H1 (cell line): ENCODE measurements at places on chromosomes 13 and 19.

DNA sequence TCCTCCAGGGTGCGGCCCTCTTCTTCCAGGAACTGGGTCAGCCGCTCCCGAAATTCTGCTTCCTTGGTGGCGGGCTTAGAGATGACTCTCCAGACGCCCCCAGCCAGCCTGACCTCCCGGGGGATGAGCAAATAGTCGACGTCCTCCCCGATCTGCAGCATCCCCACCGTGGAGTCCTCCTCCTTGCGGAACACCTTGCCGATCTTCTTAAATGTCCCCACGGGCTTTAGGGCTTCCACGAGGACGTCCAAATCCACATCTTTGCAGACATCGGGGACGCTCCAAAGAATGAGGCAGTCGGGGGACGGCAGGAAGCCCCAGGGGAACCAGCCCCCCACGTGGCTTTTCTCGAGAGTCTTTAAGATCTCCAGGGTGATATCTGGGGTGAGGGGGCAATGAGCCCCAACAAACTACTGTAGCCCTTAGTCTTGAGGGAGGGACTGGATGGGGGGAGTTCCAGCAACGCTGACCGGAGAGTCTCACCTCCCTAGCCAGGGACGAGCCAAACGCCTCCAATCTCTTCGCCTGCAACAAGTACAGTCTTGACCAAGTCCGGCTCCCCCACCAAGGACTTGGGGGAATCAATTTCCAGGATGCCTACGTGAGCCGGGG is 608 bp downstream of the CCDC8 start:
- DNase-seq = no peak

DNA sequence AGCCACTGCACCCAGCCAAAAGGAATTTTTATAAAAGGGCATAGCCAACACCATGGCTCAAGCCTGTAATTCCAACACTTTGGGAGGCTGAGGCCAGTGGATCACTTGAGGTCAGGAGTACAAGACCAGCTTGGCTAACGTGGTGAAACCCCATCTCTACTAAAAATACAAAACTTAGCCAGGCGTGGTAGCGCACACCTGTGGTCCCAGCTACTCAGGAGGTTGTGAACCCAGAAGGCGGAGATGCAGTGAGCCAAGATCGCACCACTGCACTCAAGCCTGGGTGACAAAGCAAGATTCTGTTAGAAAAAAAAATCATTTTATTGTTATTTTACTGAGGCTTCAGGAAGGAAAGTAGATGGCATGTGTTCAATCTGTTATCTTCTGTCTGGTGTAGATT is 31.3 kb upstream of the FOXO1 start:
- no peak for DNase-seq

DNA sequence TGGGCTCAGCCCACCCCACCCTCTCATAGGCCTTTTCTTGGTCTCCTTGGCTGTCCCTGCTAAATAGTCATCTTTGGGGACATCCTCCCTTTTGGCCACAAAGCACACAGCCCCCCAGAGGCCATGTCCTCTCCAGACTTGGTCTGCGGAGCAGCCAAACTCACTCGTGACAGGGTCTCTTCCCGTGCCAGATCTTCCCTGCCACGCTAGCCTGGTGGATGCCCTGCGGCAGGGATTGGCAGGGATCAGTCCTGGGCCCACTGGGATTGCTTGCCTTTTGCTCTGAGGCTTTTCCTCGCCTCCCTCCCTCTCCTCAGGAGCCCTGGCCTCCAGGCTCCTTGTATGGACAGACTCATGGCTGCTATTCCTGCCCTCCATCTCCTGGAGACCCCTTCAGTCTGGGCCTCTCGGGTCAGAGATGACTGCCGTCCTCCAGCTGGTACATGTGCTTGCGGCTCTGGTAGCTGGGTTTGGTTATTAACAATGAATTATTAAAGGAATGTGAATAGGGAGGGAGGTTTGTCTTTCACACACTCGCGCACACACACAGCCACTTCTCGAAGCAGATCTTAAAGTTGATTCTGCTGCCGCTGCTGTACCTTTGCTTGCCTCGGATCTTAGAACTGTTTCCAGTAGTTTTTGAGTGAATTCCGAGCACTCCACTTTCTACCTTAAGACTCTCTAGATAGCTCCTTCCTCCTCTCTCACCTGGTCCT is 45.1 kb downstream of the NFIX start:
- DNase-seq = no peak

DNA sequence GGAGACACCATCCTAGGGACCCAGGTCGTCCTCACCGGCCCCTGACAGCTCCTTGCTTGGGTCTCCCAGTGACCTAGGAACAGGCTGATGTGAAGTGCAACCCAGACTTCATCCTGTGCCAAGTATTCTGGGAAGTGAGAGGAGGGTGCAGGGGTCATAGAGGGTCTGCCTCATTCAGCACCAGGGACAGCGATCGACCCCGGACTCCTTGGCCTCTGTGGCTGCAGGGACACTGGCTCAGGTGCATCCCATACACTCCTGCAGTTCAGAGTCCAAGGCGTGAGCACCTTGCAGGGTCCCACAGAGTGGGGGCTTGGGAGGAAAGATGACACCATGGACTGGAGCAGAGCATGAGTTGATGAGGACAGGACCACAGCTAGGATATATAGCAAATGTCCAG is 10.0 kb upstream of the OR10H2 start:
- no peak for DNase-seq

DNA sequence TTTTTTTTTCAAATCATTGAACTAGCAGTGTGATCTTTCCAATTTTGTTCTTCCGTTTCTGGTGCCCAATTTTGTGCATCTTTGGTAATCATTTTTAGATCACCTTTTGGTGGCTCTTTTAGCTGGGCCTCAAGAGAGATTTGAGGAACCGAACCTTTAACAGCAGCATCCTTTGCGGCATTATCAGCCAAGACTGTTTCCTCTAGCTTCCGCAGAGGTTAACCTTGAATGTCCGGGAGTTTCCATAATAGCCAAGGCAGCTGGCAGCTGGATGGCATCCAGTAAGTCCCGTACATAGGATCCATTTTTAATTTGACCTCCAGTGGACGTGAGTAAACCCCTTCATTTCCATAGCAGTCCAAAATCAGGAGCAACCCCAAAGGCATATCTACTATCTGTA is 9.6 kb downstream of the IRGC start:
- no peak for DNase-seq

DNA sequence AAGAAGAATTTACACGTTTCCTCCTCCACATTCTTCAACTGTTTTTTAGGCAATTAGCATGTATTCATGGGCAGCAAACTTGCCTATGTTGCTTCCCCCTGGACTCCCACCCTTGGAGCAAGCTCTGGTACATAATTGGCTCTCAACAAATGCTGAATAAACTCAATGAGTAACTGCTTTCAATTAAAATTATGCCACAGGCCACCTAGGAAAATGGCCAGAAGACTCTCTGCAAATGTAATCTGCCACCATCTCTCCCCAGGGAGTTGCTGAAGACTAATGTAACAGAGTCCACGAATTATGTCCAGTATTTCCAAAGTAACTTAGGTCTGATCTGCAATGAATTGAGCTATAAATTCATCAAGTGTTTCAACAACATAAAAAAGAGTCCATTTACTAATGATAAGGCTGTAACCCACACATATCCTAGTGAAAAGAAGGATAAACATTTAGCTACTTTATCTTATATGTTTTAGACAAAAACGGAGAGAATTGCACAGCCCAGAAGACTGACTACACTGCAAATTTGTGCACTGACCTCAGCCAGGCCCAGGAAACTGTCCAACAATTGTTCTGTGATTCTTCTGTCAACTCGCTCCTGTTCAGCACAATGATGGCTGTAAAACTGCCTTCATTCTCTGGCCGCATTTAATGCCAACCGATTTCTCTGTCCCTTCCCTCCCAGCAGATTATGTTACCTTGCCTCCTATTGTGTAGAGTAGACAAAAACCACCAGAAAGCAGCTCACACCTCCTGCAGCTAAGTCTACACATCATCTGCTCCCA is 808.6 kb upstream of the ARGLU1 start:
- DNase-seq = no peak

GRCh38 chr13:98961503-98962105 is 16.3 kb downstream of the DOCK9 start:
- no peak for DNase-seq

GRCh38 chr19:39518458-39518857 is 3.5 kb downstream of the SELENOV start:
- DNase-seq = no peak

DNA sequence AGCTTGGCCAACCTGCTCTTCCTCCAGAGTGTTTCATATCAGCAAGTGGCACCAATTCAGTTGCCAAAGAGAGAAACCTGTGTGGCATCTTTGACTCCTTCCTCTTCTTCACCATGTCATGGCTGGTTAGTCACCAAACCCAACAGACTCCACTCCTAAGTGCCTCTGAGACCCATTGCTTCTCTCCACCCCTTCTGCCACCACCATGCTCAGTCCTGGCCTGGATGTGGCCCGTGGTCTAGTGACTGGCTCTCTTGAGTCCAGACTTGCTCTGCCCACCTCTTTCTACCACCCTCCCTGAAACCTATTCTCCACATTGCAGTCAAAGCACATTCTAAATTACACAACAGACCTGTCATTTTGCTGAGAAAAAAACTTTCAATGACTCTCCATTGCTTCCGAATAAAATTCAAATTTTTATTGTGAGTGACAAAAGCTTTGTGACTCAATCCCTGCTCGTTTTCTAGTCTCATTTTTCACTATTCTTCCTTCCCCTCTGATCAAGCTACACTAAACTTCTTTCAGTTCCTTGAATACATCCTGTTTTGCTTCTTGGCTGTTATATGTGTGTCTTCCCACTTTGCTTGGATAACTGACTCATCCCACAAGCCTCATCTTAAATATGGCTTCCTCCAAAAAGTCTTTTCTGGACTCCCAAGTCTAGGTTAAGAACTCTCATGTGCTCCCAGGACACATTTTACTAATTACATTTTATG is 12.0 kb upstream of the TNFSF11 start:
- DNase-seq = no peak

GRCh38 chr13:87234981-87235380 is 436.2 kb upstream of the SLITRK5 start:
- DNase-seq = no peak

DNA sequence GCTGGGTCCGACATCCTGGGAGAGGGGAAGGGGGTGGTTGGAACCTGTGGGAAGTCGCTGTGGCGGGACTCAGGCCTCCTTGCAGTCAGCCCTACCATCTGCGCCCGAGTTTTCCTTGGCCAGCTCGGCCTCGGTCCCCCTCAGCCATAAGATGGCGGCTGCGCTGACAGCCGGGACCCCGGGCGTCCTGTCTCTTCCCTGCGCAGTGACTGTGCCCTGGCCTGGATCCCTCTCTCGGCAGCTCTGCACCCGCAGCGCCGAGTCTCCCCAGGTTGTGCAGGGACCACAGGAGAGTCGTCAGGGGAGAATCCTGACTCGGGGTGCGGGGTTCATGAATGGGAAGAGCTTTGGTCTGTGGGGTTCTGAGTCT is 345 bp downstream of the ZNF257 start:
- DNase-seq = no peak

GRCh38 chr19:35142606-35143230 is 337 bp upstream of the FXYD7 start:
- no peak for DNase-seq

DNA sequence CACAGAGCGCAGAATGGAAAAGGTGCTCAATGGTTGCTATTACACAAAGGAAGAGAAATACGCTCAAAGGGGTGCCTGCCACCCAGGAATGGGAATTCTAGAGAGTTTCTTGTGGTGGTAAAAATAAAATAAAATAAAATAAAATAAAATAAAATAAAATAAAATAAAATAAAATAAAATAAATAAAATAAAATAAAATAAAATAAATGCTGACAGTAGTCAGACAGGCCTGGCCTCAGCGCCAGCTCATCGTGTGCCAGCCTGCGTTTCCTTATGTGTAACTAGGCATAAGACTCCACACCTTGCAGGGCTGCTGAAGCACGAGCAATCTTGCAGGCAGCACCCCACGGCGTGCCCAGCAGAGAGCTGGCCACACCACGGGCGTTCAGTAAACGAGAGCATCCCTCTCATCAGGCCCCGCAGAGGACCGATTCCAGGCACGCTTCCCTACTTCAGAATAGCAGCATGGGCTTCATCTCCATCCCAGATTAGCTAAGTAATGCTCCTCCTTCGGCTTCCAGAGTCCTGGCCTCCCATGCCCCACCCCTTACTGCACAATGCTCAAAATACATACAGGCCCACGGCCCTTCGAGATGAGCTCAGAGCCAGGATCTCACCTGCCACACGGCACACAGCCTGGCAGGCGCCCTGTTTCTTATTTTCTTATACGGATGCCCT is 5.6 kb downstream of the NAPA start:
- no peak for DNase-seq

GRCh38 chr19:48419158-48419920 is 25.9 kb downstream of the GRIN2D start:
- DNase-seq = peak; percentile 86

DNA sequence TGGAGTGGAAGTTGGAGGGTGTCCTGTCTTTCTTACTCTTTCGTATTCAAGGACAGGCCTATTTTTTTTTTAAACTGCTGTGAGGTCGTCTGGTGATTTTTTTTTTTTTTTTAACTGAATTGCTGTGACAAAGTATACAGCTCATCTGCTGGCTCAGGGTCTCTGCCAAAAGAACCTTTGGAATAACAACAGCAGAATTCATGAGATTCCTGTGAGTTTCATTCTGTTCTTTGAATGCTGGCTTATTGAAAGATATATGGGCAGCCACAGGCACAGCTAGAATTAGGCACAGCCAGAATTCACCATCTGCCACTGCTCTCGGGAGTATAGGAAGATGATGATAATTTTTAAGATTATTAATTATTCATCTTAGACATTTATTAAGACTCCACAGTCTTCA is 21.4 kb upstream of the FRY start:
- no peak for DNase-seq

- no peak for DNase-seq
Observed at GRCh38 chr13:54357284-54357933, 1328.8 kb downstream of the OLFM4 start.

- no peak for DNase-seq
Observed at GRCh38 chr19:20197747-20198146, 30.7 kb downstream of the ZNF486 start.

GRCh38 chr19:48858984-48859710 is 9.3 kb downstream of the PLEKHA4 start:
- DNase-seq = peak; percentile 69

DNA sequence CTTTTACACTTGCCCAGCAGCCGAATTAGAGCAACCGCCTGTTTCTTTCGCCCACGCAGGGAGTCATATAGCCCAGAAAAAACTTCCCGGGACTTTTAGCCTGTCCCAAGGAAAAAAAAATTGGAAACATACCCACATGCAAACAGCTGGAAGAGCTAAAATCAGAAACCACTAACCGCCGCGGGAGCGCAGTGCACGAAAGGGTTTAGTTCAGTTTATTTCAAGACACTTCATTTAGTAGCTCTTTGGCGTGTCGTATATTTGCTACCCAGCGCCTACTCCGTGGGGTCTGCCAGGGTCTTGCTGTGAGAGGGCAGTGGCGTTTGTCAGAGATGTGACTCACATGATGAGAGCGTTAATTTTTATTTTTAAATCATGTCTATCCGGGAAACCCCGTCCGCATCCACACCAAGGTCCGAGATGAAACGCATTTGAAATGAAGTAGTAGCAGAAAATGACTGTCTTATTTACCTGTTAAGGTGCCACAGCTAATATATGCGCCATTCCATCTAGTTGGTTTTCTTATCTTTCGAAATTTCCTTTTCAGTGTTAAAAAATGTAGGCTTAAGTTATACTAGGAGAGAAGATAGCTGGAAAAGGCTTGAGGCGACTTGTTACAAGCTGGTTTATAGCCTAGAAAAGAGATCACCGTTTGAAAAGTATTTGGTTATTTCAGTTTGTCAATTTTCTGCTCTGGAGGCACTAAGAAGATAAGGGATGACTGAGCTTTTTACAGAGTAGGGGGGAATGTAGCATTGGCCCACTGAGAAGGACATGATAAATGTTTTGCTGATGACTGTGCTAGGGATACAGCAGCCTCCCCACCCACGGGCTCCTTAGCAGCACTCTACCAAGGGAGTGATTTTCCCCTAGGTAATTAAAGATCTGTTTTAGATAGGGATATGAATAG is 1.7 kb downstream of the KLF5 start:
- no peak for DNase-seq
